HTR-8/SVneo (cell line): ENCODE measurements at places on chromosomes 6 and 20.

DNA sequence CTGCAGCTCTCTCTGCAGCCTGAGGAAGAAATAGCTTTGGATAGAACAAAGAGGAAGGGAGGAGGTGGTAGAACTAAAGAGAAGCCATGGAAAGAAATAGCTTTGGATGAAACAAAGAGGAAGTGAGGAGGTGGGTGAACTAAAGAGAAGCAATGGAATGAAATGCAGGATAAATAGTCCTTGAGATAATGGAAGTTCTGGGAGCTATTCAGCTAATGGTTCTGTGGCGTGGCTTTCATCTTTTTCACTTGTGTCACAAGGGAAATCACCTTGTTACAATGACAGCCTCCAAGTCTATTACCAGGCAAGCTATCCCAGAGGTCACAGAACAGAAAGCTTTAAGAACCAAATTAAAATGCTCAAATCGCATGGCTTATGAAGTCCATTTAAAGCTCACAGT lies 141.3 kb upstream of the ARG1 start:
- no peak for DNase-seq

GRCh38 chr6:19100752-19101151 lies 713.6 kb downstream of the RNF144B start:
- no peak for DNase-seq

GRCh38 chr20:15611541-15611940 lies 961.7 kb downstream of the KIF16B start:
- DNase-seq = no peak

DNA sequence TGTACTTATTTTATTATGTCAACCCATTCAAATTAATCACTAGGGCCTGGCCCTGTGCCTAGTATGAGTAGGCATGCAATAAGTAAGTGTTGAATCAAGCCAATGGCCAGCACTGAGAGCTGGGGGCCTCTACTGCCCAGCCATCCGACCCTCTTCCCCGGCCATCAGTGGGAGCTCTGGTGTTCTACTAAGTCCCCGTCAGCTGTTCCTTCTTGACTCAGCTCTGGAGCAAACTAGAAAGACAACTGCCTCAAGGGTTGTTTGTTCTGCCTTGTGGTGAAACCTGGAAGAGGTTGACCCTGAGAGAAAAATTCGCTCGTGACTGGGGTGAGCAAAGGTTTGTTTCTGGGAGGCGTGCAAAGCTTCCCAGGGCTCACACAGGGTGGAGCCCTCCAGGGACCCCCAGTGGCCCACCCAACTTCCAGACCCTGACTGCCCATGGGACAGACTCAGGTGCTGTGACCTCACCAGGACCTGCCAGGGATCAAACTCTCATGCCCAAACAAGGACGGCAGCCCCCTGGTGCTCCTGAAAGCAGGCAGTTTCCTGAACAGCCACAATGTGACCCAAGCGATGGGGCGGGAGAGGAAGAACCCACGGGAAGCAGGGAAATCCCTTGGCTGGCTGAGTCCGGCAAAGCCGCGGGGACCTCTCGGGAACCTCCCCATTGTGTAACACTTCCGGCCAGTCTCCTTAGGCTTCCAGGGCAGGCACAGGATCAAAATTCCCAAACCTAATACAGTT lies 50.4 kb downstream of the BANF2 start:
- DNase-seq = no peak

- no peak for DNase-seq
Observed at GRCh38 chr6:69026715-69027114, 391.6 kb downstream of the ADGRB3 start.

GRCh38 chr20:53629436-53629835 lies 35.8 kb upstream of the ZNF217 start:
- no peak for DNase-seq

DNA sequence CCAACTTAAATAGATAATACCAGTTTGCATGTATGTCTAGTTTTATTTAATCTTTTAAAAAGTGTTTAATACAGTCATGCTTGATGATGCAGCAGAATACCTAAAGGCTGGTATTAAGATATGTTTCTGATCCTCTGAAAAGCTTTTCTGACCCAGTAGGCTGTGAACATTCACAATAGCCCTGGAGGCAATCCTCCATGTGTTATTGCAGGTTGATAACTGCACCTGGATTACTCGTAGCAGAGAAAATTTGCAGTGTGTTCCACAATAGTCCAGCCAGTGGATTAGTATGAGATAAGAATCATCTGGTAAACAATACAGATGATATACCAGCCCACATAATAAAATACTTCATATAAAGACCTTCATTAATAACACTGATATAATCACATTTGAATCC lies 178.9 kb upstream of the RNF217 start:
- no peak for DNase-seq

GRCh38 chr6:165717732-165718465 lies 54.9 kb upstream of the PDE10A start:
- DNase-seq = peak; percentile 11

DNA sequence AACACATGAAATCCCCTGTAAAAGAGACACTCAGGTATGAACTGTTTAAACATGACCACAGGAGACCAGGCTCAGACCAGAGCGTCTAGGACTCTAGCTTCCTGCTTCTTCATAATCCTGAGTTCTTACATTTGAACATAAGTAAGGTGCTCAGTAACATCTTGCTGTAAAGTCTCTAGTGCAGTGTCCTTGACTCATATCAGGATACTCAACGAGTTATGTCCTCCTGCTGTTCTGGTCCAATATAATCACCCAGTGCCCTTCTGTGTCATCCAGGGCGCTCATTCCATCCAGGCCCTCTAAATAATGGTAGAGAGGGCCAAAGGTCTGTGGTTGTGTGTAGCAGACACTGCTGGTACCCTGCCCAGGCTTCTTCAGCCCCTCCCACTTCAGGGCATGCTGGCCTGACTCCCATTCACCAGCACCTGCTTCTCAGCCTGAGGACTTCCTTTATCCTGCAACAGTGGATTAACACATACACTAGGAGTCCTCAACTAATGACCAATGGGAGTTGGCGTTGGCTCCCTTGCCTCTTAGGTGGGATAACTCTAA lies 66.8 kb upstream of the MOCS1 start:
- no peak for DNase-seq
